ENCODE measurements at places on chromosomes 11 and 22. TPM values are rescaled to one million over a fixed set of nuclear protein-coding genes. Genes with fewer than 3 reads are reported as not detected.
A peak's percentile ranks its signal among the peaks of the same experiment; 100 is the strongest.

GRCh38 chr11:62069374-62069773 lies 54.4 kb upstream of the INCENP start:
- H3K36me3 ChIP-seq, result no peaks in the 10 kb centered on the region
- DNase-seq, result no peak
- H3K4me3 ChIP-seq, result no peak overlapping the region

GRCh38 chr11:113159988-113160807 lies 154.2 kb upstream of the TTC12 start:
- no peaks in the 10 kb centered on the region for H3K36me3 ChIP-seq
- H3K27me3 ChIP-seq, result peaks cover 2% of the 10 kb centered on the region

DNA sequence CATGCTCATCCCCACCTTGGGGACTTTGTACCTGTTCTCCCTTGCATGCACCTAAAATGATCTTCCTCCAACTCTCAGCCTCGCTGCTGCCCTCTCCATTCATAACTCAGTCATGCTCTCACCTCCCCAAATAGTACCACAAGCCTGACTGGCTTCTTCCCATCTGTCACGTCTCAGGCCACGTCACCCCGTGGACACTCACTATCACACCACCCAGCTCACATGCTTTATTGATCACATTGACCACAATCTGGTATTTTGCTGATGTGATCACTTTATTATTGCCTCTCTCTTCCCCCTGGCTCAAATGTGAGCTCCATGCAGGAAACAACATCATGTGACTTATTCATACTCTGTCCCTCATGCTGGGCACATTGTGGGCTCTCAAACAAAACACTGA lies 9.2 kb upstream of the SGSM1 start:
- no peaks in the 10 kb centered on the region for H3K27me3 ChIP-seq
- H3K4me1 ChIP-seq, result peaks cover under 1% of the 10 kb centered on the region
- no peaks in the 10 kb centered on the region for H3K36me3 ChIP-seq
- no peak overlapping the region for H3K27ac ChIP-seq

DNA sequence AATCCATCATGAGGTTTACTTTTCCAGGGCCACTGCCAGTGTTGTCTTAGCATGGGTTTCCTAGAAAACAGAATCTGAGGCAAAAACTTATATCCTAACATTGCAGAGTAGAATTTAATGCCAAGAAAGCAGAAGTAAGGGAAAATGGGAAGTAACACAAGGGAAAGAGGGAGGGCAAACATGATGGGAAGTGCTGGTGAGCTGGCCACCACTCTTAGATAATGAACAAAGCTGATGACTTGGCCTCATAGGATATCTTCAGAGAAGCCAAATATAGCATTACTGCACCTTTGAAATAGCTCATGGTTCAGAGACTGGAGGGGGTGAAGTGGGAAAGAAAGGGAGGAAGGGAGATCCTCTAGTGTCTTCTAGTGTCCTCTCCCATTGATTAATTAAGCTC lies 24.8 kb upstream of the CALCB start:
- peaks cover 3% of the 10 kb centered on the region for H3K27me3 ChIP-seq
- no peak overlapping the region for H3K4me3 ChIP-seq
- peaks cover 8% of the 10 kb centered on the region for H3K4me1 ChIP-seq
- H3K27ac ChIP-seq, result no peak overlapping the region

DNA sequence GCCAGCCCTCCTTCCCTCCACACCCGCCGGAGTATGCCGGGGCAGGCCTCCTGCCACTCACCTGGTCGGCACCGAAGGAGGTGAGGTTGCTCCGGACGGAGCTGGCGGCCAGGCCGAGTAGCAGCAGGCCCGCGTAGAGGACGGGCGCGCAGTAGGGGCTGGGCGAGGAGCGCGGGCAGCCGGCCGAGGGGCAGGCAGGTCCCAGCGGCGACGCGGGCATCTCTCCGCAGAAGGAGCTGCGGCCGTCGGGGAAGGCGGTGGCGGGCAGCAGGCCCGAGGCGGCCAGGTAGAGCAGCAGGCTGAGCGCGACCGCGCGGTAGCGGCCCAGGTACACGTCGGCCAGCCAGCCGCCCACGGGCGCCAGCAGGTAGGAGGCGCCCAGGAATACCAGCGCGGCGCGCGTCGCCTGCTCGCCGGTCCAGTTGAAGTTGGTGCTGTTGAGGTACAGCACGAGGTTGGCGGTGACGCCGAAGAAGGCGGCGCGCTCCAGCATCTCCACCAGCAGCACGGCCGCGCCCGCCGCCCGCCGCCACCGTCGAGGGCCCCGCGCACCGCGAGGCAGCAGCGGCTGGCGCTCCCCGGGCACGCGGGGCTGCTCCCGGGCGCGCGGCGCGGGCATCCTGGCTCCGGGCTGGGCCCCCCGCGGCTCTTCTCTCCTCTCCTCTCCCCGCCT lies 907 bp downstream of the SLC15A3 start:
- H3K36me3 ChIP-seq, result no peaks in the 10 kb centered on the region
- H3K27ac ChIP-seq, result no peak overlapping the region
- peaks cover 29% of the 10 kb centered on the region for H3K4me1 ChIP-seq
- H3K27me3 ChIP-seq, result peaks cover 5% of the 10 kb centered on the region

- peaks cover 3% of the 10 kb centered on the region for H3K27me3 ChIP-seq
- peak overlapping the region; percentile 79 for H3K27ac ChIP-seq
- peaks cover 17% of the 10 kb centered on the region for H3K36me3 ChIP-seq
- H3K4me1 ChIP-seq, result peaks cover 50% of the 10 kb centered on the region
- DNase-seq, result no peak
- no peak overlapping the region for H3K4me3 ChIP-seq
These were observed 23.9 kb upstream of the EED start for GRCh38 chr11:86220653-86221052.

Gene TMEM258
- total RNA-seq, result 170 TPM

DNA sequence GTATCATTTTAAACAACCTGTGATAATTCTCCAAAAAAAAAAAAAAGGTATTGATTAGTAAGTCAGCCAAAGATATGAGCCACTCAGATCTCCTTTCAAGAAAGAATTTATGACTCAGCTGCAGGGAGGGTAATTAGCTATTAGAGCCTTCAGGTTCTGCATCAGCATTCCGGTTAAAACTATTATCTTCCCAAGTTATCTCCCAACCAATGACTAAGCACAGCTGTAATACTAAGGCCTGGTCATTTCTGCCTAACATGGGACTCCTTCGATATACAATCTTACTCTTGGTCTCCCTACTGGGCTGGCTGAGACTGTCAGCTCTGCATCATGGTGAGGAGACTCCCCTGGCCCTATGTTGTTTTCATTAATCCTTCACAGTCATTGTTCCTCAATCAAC lies 60.4 kb downstream of the SBF2 start:
- DNase-seq, result no peak
- H3K36me3 ChIP-seq, result peaks cover 2% of the 10 kb centered on the region

Gene ABCC8
- total RNA-seq, result not detected

- no peak for DNase-seq
- no peaks in the 10 kb centered on the region for H3K36me3 ChIP-seq
- no peak overlapping the region for H3K27ac ChIP-seq
- H3K27me3 ChIP-seq, result no peaks in the 10 kb centered on the region
- no peaks in the 10 kb centered on the region for H3K4me1 ChIP-seq
These were observed 59.8 kb upstream of the SEPTIN5 start for GRCh38 chr22:19654338-19654987.

DNA sequence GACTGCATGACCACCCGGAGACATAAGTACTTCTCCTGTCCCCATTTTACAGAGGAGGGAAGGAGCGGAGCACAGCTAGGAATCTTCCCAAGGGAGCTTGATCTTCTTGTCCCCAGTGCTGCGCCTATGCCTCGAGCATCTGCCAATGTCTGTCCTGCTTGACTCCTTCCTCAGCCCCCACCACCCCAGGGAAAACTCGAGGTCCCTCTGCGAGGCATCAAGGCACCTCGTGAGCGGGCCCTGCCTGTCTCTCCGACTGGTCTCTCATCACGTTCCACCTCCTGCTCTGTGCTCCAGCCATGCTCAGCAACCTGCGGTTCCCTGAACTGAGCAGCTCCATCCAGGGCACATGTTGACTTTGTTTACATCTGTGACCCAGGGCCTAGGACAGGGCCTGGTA lies 2.5 kb downstream of the NCF4 start:
- no peak overlapping the region for H3K4me3 ChIP-seq
- H3K4me1 ChIP-seq, result peaks cover 36% of the 10 kb centered on the region
- no peaks in the 10 kb centered on the region for H3K36me3 ChIP-seq
- DNase-seq, result no peak
- no peak overlapping the region for H3K27ac ChIP-seq
- no peaks in the 10 kb centered on the region for H3K27me3 ChIP-seq

DNA sequence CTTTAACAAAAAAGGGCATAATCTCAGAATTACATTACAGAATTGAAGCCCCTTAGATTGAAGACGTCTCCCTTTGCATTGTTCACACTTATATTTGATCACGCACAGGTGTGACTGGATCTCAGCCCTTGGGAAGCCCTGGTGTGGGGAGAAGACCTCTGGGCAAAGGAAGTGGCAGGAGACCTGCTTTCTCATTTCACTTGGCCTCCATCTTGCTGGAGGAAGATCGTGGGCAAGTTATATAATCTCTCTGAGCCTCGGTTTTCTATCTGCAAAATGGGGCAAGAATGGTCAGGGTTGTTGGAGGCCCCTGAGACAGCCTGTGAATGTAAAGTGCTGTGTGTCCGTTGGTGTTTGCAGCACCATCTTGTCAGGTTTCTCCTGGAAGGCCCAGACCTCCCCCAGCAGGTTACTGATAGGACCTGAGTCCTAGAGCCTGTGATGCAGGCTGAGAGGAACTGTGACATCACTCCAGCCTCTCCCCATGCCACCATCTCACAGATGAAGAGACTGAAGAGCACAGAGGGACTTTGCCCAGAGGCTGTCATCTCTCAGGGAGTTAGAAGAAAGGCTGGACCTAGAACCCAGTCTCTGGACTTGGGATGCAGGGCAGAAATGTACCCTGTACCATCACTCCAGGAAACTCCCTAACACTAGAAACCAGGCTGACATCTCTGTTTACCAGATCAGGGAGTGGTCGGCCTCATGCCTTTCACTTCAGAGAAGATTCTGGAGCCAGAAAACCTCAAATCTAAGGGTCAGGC lies 1.1 kb upstream of the APOA1 start:
- H3K4me3 ChIP-seq, result no peak overlapping the region
- no peaks in the 10 kb centered on the region for H3K27me3 ChIP-seq
- no peaks in the 10 kb centered on the region for H3K36me3 ChIP-seq
- DNase-seq, result no peak
- no peak overlapping the region for H3K27ac ChIP-seq

GRCh38 chr11:97118614-97119200 lies 728.9 kb downstream of the JRKL start:
- no peak overlapping the region for H3K4me3 ChIP-seq
- H3K27me3 ChIP-seq, result no peaks in the 10 kb centered on the region
- no peak overlapping the region for H3K27ac ChIP-seq
- H3K36me3 ChIP-seq, result no peaks in the 10 kb centered on the region
- no peak for DNase-seq

Gene UPK3A
- total RNA-seq, result not detected

- H3K27me3 ChIP-seq, result no peaks in the 10 kb centered on the region
- H3K27ac ChIP-seq, result no peak overlapping the region
- no peak overlapping the region for H3K4me3 ChIP-seq
- H3K4me1 ChIP-seq, result peaks cover 16% of the 10 kb centered on the region
- no peaks in the 10 kb centered on the region for H3K36me3 ChIP-seq
- DNase-seq, result no peak
These were observed 21.7 kb upstream of the IFITM3 start for GRCh38 chr11:342328-342727.

Gene F2
- not detected for total RNA-seq

Gene CARD18
- not detected for total RNA-seq

Gene PYGM
- total RNA-seq, result 1.2 TPM

Gene INS
- not detected for total RNA-seq

- H3K27me3 ChIP-seq, result peaks cover 12% of the 10 kb centered on the region
- H3K27ac ChIP-seq, result no peak overlapping the region
- no peak overlapping the region for H3K4me3 ChIP-seq
- H3K4me1 ChIP-seq, result peaks cover 11% of the 10 kb centered on the region
- no peak for DNase-seq
These were observed 18.6 kb upstream of the EHF start for GRCh38 chr11:34602245-34602644.

Gene MS4A15
- total RNA-seq, result not detected
